ENCODE measurements at places on chromosomes 11 and 22.

DNA sequence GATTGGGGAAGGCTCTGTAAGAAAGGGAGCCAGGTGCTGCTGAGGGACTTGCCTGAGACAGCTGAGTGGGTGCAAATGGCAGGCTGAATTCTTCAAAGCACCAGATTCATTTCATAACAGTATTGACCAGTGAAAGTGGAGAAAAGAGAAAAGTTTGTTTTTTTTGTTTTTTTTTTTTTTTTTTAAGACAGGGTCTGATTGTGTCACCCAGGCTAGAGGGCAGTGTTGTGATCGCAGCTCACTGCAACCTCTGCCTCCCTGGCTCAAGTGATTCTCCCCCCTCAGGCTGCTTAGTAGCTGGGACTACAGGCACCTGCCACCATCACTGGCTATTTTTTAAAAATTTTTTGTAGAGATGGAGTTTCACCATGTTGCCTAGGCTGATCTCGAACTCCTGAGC lies 494.0 kb downstream of the MIAT start:
- DNase-seq = no peak

DNA sequence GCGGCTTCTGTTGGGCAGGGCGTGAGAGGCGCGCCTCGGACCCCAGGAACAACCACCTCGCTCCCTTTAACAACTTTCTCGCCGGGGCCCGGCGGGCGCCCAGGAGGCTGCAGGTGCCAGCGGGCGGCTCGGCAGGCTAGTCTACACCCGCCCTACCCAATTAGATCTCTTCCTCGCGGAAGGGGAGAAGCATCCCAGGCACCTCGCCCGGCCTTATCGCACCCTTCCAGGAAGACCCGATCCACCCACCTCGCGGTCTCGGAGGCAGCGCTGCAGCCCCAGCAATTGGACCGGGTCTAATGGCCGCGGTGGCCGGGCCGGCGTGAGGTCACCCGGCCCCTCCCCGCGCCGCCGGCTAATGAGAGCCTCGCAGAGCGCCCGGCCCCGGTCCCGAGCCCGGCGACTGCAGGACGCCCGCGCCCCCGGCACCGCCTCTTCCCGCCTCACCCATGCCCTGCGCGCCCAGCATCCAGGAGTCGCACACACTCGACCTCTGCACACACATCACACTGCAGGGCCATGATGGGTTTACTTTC lies at the start of gene PLAAT3:
Gene PLAAT3 (minus strand): TSS at position 298 of the 536 bp plus-strand sequence. CDS start 419 bp downstream, outside the sequence.
- no peak for DNase-seq

- no peak for DNase-seq
Observed at GRCh38 chr11:124602193-124602592, 9.0 kb upstream of the PANX3 start.

GRCh38 chr22:44543781-44544477 lies 45.9 kb upstream of the RTL6 start:
- no peak for DNase-seq

GRCh38 chr11:12229450-12230229 lies 119.2 kb downstream of the MICAL2 start:
- DNase-seq = no peak

- DNase-seq = no peak
Observed at GRCh38 chr11:63883791-63884190, 33.2 kb downstream of the RCOR2 start.

GRCh38 chr22:37711490-37711889 lies 14.6 kb downstream of the TRIOBP start:
- no peak for DNase-seq

GRCh38 chr11:116867619-116868018 lies 30.2 kb upstream of the APOA1 start:
- DNase-seq = no peak

DNA sequence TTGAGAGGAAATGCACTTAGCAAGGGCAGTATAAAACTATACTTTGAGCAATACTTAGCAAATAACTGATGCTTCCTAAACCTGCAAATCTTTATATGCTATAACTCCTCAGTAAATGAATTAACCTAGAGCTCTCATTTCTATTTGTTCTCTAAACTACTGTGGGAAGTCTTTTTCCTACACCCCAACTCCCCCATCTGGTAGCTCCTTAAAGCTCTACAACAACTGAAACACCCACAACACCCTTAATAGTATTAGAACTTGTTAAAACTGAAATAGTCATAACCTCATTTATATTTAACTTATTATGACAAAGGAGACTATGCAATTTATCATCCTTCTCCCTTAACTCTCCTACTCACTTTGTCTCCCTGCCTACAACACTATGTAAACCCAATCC lies 43.4 kb downstream of the GUCY1A2 start:
- no peak for DNase-seq

GRCh38 chr11:134513585-134514120 lies 101.6 kb upstream of the B3GAT1 start:
- DNase-seq = no peak

DNA sequence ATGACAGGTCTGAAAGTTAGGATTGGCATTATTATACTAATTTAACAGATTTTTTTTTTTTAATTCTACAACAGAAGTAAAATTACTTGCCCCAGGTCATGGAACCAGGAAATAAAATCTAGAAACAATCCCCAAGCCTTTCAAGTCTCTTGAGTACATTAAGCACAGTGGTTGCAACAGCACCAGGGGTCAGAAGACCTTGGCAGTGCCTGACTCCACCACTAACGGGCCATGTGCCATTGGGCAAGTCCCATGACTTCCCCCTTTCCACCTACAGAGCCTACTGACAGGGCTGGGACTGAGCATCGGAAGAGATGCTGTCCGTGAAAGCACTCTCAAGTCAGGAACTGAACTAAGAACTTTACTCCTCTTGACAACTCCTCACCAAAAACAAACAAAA lies 98.6 kb upstream of the AKIP1 start:
- no peak for DNase-seq

DNA sequence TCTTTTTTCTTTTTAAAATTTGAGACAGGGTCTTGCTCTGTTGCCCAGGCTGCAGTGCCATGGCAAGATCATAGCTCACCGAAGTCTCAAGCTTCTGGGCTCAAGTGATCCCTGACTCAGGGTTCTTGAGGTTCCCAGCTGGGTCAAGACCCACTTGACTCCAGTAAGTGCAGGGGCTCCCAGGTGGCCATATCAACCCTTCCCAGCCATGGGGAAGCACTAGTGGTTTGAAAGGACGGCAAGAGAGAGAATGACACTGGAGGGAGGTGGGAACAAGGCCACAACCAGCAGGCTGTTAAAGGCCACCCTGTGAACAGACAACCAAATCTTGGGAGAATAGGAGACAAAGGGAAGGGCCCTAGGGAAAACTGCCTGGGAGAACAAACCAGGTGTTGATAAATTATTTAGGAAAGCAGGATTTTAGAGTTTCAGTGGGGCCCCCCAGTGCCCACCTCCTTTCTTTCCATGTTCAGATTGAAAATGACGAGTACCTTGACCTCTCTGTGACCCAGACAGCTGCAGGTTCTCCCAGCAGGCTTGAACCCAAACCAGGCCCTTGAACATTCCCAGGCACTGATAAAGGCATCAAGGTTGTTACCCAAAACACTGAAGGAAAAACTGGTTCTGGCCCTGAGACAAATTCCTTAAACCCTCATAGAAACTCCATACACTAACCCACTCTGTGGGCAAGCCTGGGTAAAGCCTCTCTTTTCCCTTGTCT lies 28.8 kb downstream of the KLHL22 start:
- no peak for DNase-seq

GRCh38 chr22:17540481-17540880 lies 22.8 kb upstream of the SLC25A18 start:
- no peak for DNase-seq

GRCh38 chr22:33326540-33327295 lies 268.5 kb upstream of the SYN3 start:
- DNase-seq = no peak

GRCh38 chr11:94727819-94728218 lies 40.3 kb upstream of the AMOTL1 start:
- DNase-seq = no peak
